ENCODE measurements at places on chromosomes 2 and 18. TPM values are rescaled to one million over a fixed set of nuclear protein-coding genes. Genes with fewer than 3 reads are reported as not detected.

DNA sequence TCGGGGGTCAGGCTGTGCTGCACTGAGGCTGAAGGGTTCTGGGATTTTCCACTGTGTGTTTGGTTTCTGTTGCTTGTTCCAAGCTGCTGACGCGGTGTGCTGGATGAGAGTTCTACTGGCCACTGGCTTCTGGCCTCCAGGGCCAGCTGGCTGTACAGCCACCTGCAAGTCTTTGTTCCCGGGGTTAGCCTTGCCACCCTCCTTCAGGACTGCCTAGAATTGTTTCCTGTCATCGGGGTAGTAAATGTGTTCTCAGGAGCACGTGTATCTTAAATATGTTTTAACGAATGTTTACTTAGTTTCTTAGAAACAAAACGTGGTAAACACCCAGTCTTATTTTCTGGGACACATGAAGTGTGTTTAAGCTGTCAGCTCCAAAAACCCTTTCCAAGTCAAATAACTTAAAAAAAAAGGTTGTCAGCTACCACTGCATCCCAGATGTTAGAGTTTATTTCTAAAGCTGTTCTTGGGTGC lies 231.2 kb downstream of the AGAP1 start:
- ATAC-seq, result peak; percentile 88

DNA sequence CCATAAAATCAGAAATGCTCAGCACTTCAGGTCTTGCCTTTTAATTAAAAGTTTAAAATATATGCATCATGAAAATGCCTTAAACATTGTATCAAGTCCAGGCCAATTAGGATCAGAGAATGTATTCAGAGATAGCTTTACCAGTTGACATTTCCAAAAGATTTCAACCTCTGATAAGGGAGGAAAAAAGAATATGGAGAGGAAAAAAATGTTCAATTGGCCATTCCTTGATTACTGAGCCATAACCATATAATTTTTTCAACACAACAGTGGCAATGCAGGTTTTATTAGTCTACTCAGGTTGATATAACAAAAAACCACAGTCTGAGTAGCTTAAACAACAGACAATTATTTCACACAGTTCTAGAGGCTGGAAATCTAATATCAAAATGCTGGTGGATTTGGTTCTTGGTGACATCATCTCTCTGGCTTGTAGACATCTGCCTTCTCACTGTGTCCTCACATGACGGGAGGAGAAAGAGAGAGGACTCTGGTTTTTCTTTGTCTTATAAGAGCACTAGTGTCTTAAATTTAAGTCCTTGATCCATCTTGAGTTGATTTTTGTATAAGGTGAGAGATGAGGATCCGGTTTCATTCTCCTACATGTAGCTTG lies 111.9 kb downstream of the IRS1 start:
- no peak for ATAC-seq

- ATAC-seq, result no peak
These were observed 3.5 kb upstream of the KLF11 start for GRCh38 chr2:10039658-10040410.

DNA sequence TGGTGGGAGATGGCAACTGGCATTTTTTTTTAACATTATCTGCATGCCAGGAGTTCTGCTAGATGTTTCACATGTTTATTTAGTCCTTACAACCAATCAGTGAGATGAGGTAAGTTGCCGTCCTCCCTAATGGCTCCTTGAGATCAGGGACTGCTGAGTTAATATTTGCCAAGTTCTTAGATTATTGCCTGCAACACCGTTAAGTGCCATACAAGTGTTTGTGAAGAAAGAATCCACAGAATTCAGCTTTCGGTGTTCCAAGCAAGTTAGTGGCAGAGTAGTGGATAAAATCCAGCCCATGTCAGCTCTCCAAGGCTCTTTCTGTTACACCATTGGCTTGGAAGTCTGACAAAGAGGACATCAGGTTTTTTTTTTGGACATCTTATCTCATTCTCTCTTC lies 95.9 kb downstream of the C1QL2 start:
- no peak for ATAC-seq

DNA sequence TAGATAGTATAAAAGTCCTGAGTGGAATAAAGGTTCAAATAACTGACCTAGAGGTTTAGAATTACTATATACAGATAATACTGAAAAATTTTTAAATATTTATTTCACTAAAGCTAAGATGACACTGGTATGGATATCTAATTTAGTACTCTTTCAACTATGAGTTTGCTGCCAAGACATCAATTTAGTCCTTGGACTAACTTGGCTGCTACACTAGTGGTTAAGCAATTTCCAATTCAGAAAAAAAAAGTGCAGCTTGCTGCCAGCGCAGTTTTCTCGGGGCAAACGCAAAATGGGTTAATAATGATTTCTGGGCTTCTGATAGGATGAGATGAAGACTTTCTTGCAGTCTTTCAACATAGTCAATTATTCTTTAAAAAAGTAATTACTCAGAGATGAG lies 10.8 kb downstream of the BUB1 start:
- ATAC-seq, result peak; percentile 36

DNA sequence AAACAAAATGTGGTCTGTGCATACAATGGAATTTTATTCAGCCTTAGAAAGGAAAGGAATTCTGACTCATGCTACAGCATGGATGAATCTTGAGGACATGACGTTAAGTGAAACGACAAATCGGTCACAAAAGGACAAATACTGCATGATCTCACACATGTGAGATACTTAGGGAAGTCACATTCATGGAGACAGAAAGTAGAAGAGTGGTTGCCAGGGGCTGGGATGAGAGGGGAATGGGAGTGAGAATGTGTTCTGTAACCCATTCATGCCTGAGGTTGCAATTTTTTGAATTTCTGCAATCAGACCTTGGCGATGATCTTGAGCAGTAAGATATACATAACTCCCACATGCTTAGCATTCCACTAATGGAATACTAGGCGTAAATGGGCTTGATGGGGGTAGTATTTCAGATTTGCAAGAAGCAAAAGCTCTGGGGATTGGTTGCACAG lies 22.0 kb downstream of the FHL2 start:
- no peak for ATAC-seq

Gene ABCG8
- not detected for total RNA-seq
